Osteoblast (primary cell): ENCODE measurements at places on chromosomes 12 and 14. TPM values are rescaled to one million over a fixed set of nuclear protein-coding genes. Genes with fewer than 3 reads are reported as not detected.
A peak's percentile ranks its signal among the peaks of the same experiment; 100 is the strongest.

DNA sequence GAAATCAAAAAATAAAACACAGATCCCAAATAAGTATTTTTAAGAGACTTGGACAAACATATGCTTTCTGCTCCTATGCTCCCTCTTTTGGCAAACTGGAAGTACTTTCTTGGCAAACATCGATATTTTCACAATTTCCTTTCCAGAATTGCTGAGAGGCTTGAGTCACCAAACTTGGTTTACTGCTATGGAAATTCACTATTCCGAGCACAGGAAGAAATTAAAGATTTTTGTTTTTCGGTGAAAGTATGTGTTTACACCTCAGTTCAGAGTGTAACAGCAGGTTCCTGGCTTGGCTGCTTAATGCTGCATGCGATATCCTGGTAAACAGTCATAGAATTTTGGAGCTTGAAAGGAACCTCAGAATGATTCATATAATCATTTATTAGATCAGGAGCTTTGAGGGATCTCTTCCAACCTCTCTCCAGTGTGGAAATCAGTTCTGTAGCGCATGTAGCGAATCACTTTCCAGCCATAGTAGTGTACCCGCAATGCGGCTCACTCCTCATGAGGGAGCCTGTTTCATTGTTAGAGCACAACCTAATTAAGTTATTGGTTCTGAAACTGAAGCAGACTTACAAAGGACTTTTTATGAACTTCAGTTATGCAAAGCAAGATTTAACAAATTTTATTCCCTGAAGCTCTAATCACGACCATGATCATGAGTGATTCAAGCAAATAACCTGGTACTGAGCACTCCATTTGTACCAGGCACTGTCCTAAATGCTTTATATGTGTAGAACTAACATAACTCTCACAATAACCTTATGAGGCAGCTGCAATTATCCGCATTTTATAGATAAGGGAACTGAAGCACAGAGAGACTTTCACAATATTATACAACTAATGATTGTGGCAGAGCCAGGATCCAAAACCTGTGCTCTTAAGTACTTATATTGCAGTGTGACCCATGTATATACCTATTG is 56.4 kb upstream of the ATP2A2 start:
- no peaks in the 10 kb centered on the region for H3K36me3 ChIP-seq
- peaks cover 14% of the 10 kb centered on the region for H3K4me1 ChIP-seq
- peak; percentile 5 for DNase-seq
- H3K27ac ChIP-seq: peak overlapping the region; percentile 78
- peak overlapping the region; percentile 64 for H3K4me3 ChIP-seq
- no peaks in the 10 kb centered on the region for H3K27me3 ChIP-seq

RHOJ gene
- total RNA-seq: 3.8 and 4.3 TPM in 2 replicates

DNA sequence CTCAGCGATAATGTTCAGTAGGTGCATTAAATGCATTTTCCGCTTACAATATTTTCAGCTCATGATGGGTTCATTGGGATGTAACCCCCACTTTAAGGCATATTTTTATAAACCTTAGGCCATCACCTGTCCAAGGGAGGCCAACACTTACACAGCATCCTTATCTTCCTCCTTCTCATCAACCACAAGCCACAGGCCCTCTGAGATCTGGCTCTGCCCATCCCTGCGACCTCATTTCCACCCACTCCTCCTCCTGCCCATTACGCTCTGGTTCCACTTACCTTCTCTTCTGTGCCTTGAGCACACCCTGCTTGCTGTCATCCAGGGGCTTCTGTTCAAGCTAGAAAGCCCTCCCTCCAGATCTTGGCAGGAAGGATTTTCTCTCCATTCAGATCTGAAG is 93.2 kb downstream of the EGLN3 start:
- no peak for DNase-seq
- no peaks in the 10 kb centered on the region for H3K36me3 ChIP-seq
- H3K4me1 ChIP-seq: no peaks in the 10 kb centered on the region
- H3K4me3 ChIP-seq: no peak overlapping the region
- no peaks in the 10 kb centered on the region for H3K27me3 ChIP-seq
- no peak overlapping the region for H3K27ac ChIP-seq

GRCh38 chr12:23193552-23193951 is 568.6 kb downstream of the ETNK1 start:
- DNase-seq: no peak
- H3K4me3 ChIP-seq: no peak overlapping the region
- no peaks in the 10 kb centered on the region for H3K36me3 ChIP-seq
- H3K27me3 ChIP-seq: no peaks in the 10 kb centered on the region
- no peaks in the 10 kb centered on the region for H3K4me1 ChIP-seq

- H3K4me3 ChIP-seq: no peak overlapping the region
These were observed 18.4 kb upstream of the SRGAP1 start for GRCh38 chr12:63826006-63826585.

TRIM9 gene
- total RNA-seq: 0.59 and 1.1 TPM in 2 replicates
